Activated naive CD8-positive, alpha-beta T cell treated with anti-CD3 and anti-CD28 coated beads for 36 hours (primary cell): ENCODE measurements at places on chromosomes 5 and 9. TPM values are rescaled to one million over a fixed set of nuclear protein-coding genes. Genes with fewer than 3 reads are reported as not detected.
A peak's percentile ranks its signal among the peaks of the same experiment; 100 is the strongest.

The UBAC1 gene
- total RNA-seq = 32.6 TPM

DNA sequence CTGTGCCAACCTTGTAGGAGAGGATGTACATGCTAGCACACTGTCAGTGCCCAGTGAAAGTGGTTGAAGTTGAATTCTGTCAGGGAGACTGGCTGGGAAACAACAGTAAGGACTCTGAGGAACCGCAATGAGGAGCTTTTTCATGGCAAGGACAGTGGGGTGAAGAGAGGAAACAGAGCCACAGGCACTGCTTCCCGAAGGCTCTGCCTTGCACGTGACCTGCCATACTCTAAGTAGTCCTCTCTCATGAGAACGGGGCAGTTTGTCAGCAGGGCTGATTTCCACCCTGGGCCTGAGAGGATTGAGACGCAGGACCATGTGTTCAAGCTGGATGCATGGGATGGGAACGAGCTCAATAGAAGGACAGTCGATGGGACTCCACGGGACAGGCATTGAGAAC, 106.6 kb upstream of the CTSL start:
- DNase-seq = no peak

DNA sequence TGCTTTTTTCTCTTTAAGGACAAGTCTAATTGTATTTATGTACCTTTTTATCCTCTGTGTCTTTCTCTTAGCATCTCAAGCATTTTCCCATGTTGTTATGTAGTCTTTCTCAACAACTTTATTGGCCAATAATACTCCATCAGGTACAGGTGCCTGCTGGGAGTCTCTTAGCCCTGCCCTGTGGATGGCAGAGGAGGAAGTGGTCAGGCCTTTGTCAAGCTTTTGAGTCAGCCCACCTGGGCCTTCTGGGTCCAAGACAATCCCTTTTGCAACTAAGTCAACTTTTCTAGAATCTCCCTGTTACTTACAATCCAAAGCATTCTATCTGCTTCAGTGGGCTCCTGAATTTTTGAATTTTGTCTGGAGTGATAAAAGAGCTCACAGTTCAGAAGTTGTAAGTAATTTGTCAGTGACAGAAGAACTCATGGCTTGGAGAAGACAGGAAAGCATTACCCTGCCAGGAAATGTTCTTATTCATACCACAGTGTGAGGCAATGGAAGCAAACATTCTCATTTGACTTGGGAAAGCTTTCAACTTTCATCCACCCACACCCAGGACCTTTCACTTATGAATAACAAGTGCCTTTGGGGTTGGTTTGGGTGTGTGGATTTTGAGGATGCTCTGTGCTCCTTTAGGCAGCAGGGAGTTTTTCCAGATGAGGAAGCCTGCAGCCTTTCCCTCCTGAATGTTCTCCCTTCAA, 200.0 kb upstream of the S1PR3 start:
- DNase-seq = no peak

GRCh38 chr5:73411936-73412596, 36.5 kb downstream of the FOXD1 start:
- no peak for DNase-seq

DNA sequence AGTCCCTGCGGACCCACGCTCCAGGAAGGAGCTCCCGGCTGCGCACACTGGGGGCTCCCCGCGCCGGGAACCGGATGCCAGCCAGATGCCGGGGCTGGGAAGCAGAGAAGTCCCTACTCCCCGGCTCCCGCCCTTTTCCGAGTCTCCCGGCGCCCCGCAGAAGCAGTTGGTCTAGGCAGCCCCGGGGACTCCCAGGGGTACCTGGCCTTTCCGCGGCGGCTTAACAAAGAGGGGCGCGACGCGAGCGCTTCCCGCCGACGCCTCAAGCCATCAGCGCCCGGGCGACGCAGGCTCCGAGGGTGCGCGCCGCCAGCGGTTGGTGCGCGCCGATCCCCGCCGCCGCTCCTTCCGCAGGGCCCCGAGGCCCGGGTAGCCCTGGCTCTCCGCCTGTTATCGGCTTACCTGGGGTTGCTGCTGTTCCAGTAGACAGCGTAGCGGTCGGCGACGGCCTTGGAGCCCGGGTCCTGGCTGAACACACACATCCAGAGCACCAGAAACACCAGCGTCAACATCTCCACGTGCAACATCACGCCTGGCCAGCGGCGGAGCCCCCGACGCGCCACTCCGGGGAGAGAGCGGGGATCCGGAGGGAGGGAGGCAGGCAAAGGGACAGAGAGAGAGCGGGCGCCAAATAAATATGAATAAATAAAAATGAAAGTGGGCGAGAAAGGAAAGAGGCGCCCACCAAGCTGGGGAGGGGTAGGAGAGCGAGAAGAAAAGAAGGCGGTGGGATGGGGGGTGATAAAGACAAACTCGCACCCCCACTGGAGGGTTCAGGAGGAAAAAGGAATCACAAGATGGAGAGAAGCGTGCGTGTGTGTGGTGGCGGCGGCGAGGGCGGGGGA, 428 bp downstream of the EFNA5 start:
- peak; percentile 38 for DNase-seq

DNA sequence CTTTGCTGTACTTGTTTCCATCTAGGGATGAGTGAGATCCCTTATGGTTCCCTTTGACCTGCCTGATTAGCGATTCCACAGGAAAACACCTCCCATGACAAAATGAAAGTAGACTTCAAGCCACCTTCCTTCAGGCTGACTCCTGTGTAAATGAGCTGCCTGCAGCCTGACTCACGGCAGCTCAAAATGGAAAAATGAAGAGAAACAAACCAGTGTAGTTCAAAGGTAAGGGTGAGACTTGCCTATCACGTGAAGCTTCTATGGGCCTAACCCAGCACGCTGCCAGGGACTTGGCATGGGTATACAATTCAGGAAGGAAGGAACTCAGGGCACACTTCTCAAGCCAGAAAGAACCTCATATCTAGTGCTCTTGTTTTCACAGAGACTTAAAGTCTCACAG, 110.1 kb upstream of the LRRTM2 start:
- no peak for DNase-seq

The GPR107 gene
- 19.4 TPM for total RNA-seq

DNA sequence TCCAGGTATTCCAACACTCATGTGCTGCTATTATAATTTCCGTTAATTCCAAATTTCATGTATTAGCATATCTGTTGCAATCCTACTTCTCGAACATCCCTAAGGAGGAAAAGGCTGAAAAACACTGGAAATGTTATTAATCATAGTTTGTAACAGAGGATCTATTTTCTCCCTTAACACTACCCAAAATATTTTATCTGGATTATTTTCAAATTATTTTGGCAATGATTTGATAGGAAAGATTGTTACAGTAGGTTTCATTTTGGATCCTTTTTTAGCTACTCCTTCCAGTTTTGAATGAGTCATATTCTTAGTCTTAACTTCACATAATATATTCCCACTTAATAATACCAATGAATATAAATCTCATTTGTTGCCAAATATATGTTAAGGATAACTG, 13.9 kb upstream of the NAA35 start:
- no peak for DNase-seq

The DNAH5 gene
- total RNA-seq = not detected

DNA sequence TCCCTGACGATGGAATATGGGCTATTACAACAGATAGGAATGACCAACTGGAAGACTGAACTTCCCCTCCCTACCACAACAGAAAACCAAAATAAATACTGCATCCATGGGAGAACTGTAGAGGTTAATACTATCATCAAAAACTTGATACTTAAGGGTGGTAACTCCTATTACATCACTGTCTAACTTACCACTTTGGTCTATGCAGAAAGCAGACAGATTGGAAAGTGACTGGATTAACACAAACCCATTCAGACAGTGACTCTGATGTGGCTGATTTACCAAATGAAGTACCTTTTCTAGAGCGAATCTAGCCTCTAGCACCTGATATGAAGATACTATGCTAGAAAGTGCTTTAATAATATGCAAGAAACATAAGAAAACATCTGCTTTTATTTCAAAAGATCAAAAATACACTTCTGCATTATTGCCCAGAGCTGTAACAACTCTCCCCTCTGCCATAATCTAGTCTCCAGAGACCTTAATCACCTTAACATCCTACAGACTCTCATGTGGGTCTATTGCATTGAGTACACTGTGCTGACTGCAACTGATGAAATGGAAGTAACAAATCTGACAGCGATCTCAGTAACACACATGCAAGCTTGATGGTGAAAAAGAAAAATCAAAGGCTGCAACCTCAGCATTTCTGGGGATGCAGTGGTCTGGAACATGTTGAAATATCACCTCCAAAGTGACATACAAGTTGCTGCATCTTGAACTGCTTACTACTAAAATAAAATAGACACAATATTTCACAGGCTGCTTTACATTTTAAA, 62.7 kb downstream of the EPB41L4A start:
- no peak for DNase-seq

DNA sequence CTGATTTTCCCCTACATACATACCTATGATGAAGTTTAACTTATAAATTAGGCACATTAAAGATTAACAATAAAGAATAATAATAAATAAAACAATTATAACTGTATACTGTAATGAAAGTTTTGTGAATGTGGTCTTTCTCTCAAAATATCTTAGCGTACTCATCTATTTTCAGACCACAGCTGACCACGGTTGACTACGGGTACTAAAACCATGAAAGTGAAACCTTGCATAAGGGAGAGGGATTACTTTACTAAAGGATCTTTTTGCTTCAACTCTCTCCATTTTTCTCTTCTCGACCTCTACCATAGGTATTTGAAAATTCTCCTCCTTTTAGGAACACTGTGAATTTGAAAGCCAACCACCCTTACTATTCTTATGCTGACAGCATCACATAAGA, 475.5 kb downstream of the CETN3 start:
- no peak for DNase-seq

DNA sequence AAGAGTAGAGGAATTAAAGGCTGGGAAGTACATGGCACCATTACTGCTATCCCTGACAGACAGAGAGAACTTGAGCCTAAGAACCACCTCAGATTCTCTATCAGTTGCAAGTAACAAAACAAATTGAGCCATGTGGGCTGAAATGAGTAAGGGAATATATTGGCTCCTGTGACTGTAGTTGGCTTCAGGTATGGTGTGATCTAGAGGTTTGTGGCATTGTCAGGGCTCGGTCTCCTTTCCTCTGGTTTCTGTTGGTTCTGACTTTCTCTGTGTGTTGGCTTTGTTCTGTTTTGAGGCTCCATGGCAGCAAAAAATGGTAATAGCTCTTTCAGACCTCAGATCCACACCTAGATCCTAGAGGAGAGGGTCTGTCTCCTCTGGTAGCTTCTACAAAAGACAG, 5.7 kb downstream of the GALNT10 start:
- DNase-seq = no peak

The SH2D3C gene
- total RNA-seq = 21.5 TPM

DNA sequence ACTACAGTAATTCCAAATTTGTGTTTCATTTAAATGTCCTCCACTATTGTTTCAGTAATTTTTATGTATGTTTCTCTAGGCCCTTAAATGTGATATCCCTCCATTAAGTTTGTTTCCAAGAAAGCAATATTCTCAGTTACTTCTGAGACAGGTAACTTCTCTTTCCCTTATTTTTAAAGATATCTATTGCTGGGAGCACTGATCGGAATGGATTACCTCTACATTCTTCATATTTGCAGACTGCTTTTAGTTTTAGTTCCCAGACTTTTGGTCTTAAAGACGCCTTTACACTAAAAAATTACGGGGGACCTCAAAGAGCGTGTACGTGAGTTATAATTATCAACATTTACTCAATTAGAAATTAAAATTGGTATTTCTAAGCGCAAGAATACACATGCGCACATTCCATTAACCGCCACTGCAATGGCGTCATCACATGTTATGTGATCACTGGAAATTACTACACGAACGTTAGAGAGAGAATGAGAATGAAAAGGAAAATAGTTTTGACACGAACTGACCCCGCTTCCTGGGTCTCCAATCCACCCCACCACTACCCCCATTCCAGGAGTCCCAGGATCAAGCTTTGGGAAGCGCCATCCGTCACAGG, 519 bp upstream of the RAD50 start:
- no peak for DNase-seq

GRCh38 chr5:17001428-17001827, 65.3 kb upstream of the MYO10 start:
- no peak for DNase-seq

- DNase-seq = no peak
Measured at GRCh38 chr5:75475364-75475763, 36.1 kb downstream of the CERT1 start.

DNA sequence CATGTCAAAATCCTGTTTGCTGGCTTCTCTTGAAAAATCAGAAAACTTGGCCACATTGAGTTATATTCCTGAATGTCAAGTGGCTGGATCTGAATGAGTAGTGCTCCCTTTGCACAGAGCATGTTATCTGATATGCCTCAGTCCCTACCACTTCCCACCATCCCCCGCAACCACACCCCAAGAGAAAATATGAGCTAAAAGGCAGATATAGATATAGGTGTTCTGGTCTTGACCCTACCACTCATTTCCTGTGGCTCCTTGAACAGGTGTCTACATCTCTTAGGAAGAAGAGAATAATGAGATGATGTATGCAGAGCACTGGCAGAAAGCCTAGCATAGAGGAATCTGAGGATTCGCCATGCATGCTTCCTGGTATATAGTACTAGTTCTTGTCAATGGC, 6.6 kb upstream of the CYSTM1 start:
- no peak for DNase-seq

The RHOBTB3 gene
- 0.78 TPM for total RNA-seq

The MYMK gene
- not detected for total RNA-seq

GRCh38 chr5:160298189-160298588, 14.2 kb downstream of the CCNJL start:
- no peak for DNase-seq

GRCh38 chr9:129607027-129607387, 13.9 kb downstream of the C9orf50 start:
- DNase-seq = no peak

The CMYA5 gene
- total RNA-seq = 0.16 TPM

GRCh38 chr9:6072453-6072852, 57.0 kb upstream of the RANBP6 start:
- DNase-seq = no peak

DNA sequence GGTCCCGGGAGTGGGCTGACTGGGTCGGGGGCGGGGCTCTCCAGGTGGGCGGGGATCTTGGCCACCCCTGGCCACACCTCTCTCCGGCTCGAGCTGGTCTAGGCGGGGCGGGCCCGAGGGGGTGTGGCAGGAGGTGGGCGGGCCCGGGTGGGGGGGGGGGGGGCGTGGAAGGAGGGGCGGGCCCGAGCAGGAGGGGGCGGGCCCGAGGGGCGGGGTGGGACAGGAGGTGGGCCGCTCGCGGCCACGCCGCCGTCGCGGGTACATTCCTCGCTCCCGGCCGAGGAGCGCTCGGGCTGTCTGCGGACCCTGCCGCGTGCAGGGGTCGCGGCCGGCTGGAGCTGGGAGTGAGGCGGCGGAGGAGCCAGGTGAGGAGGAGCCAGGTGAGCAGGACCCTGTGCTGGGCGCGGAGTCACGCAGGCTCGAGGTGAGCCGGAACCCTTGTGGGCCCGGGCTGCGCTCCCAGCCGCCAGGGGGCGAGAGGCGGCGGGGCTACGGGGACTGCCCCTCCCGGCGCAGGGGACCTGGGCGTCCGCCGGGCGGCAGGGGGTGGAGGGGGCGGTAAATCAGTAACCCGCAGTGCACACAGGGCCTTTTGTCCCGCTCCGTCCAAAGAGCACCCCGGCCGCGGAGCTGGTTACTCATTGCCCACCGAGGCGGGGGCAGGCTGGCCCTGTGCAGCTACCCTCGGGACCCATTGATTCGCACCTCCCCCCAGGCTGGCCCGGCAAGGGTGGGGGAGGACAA, at the start of gene FGFR4:
Gene FGFR4, plus strand, starts transcription at position 262 of the 744 bp plus-strand sequence. CDS start 2,688 bp downstream, outside the sequence.
- DNase-seq = peak; percentile 76
